ENCODE measurements at places on chromosomes 1 and 21.

DNA sequence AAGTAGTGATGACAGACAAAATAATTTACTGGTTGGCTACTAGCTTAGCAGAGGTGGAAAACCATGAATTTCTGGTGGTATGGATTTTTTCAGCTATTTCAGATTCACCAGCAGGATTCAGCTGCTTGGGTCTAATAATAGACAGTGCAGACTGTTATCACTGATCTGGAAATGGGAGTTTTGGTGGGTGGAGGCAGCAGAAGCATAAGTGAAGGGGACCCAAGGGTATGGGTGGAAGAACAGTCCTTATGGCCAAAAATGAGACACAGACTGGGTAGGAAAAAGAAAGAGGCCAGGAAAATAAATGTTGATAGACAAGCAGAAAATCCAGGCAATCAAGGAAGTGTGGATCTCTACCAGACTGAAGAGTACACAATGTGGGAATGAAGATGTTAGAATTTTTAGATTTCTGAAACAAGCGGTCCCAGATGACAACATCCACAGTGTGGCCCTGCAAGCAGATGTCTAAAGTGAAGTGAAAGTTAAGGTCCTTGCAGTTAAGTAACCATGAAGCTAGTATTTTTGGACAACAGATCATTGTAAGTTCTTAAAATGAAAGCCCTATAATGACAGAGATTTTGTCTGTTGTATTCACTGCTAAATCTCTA, 24.7 kb downstream of the LYST start:
- DNase-seq, result no peak

GRCh38 chr1:201317551-201317950, 34.2 kb downstream of the PKP1 start:
- no peak for DNase-seq

- peak; percentile 43 for DNase-seq
These were observed 95.3 kb downstream of the HIVEP3 start for GRCh38 chr1:41823471-41823870.

DNA sequence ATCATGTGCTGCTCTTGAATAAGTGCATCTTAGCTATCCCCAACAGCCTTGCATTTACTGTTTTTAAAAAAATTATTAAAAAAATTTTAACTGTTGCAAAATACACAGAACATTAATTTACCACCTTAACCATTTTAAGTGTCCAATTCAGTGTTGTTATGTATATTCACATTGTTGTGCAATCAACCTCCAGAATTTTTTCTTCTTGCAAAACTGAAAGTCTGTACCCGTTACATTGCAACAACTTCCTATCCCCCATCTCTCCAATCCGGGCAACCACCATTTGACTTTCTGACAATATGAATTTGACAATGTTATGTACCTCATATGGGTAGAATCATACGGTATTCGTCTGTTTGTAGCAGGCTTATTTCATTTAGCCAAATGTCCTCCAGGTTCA, 83.1 kb downstream of the FMN2 start:
- no peak for DNase-seq

DNA sequence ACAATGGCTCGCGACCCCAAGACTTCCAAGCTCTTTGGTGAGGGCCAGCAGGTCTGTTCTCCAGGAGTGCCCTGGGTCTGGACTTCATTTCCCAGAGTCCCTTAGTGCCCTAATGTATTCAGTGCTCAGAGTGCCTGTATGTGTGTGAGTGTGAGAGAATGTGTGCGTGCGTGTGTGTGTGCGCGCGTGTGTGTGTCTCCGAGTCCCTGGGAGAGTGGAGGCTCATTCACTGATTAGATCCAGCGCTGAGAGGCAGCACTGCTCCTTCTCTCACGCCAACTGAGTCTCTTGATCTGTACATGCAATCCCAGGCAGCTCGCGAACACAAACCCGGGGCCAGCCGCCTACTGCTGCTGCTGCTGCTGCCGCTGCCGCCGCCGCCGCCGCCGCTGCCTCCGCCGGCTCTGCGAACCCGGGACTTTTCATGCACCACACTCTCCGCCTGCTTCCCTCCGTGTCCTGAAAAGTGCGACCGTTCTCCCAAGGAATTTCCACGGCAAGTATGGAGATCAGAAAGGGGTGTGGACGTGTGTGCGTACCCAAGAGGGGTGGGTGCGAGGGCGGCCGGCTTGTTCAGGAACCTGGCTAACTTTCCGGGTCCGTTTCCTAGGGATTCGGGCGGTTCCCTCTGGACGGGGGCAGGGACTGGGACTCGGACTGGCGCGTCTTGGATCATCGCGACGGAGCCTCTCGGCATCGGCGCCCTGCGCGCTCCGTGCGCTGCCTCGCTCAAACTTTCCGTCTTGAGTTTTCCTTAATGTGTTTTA, at the start of gene RNF220:
RNF220 (plus strand) TSS at position 225 of the 767 bp plus-strand sequence.
- DNase-seq, result peak; percentile 90

GRCh38 chr1:178539291-178539690, 26.4 kb downstream of the TEX35 start:
- DNase-seq, result no peak

DNA sequence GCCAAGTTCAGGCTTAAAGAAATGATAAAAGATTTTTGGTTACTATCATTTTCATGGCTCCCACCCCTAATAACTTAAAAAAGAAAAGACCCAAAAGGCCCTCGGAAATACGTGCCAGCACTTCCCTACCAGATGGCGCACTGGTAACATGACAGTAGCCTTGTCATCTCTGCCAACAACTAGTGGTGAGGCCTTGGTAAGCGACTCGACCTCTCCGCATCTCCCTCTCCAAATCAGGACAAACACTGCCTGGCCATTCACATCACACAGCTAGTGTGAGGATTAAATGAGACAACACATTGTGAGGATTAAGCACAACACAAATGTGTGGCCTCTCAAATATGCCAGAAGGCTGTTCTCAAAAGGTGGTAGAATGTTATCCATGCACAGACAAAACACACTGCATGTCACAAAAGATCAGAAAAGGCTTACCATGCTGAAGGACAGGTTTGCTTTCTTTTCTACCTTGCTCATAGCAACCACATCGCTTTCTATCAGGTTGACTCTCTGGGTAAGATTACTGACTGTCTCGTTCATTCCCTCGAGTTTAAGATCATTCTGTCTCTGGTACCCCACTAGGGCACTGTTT, 16.4 kb downstream of the TEX38 start:
- no peak for DNase-seq

DNA sequence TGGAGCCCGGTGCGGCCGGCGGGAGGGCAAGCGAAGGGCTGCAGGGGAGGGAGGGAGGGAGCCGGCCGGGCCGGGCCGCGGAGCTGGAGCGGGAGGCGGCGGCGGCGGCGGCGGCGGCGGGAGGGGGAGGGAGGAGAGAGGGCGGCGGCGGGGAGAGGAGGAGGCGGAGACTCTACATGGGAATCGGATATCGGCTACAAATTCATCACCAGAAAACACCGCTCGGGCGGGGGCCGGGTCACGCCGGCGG, at the start of gene AKT3:
AKT3 (minus strand) TSS at position 42 of the 250 bp plus-strand sequence. CDS start 7,073 bp downstream, outside the sequence.
- DNase-seq, result peak; percentile 52

DNA sequence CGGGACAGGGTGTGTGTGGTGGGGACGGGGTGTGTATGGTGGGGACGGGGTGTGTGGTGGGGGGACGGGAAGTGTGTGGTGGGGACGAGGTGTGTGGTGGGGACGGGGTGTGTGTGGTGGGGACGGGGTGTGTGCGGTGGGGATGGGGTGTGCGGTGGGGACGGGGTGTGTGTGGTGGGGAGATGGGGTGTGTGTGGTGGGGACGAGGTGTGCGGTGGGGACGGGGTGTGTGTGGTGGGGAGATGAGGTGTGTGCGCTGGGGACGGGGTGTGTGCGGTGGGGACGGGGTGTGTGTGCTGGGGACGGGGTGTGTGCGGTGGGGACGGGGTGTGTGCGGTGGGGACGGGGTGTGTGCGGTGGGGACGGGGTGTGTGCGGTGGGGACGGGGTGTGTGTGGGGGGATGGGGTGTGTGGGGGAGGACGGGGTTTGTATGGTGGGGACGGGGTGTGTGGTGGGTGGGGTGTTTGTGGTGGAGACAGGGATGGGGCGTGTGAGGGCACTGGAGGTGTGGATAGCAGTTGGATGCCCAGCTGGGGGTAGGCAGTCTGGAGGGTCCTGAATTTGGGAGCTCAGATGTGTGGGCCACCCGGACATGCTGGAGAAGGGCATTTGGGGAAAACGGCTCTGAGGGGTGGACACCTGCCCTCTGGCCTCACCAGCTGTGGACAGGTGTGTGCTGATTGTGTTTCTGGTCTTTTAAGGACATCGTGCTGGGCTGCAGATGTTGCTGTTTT, 16.9 kb downstream of the IBA57 start:
- DNase-seq, result no peak

GRCh38 chr21:32414579-32415358, 2.3 kb downstream of the EVA1C start:
- DNase-seq, result peak; percentile 59

GRCh38 chr1:229364207-229365065, 21.6 kb upstream of the CCSAP start:
- no peak for DNase-seq

DNA sequence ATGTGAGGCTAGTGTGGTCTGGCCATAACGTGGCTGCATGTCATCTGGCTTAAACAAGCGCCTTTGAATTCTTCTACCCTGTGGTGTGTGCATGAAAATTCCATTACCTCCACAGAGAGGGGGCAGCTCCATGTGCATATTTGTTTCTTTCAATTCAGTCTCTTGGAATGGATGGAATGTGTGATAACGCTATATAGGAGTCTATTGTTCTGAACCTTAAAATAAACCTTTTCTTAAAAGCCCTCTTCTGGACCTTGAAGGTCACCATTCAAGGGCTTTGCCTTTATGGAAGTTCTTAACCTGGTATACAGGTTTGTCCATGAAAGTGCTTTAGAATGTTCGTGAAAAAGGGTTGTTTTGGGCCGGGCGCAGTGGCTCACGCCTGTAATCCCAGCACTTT, 118.2 kb upstream of the ADGRL2 start:
- DNase-seq, result no peak

GRCh38 chr1:26994787-26995517, 1.5 kb downstream of the TRNP1 start:
- DNase-seq, result no peak

- no peak for DNase-seq
These were observed 306.6 kb upstream of the PRMT6 start for GRCh38 chr1:106749906-106750305.

DNA sequence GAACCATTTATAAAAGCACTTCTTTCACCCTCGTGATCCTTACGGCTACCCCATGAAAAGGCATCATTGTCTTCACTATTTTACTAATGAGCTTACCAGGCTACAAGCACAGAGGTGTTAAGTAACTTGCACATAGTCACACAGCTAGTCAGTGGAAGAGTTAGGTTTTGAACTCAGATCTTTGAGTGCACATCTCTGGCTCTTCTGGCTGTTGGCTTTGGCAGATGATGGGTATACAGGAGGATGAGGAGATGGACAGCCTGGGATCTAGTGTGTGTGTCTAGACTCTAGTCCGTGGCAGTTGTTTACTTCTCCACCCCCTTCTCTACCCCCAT, 11.6 kb downstream of the VANGL2 start:
- no peak for DNase-seq

- DNase-seq, result no peak
These were observed 100.8 kb downstream of the KCNK1 start for GRCh38 chr1:233714631-233715217.

GRCh38 chr1:31583995-31584868, 7.9 kb downstream of the TINAGL1 start:
- DNase-seq, result no peak

DNA sequence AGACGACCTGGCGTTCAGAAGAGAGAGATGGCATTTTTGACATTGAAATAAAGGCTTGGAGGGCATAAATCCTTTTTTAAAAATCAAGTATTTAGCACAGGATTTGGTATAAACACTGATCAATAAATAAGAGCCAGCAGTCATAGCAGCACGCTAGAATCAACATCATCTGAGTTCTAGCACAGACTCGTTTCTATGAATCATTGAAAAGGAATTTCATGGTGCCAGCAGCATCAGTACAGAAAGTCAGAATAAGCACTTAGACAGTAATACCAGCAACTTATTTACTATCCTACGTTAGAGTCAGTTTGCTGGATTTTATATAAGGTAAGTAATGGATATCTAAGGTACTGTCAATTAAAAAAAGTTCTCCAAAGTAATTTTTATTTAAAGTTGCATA, 119.3 kb downstream of the HLCS start:
- peak; percentile 44 for DNase-seq

GRCh38 chr1:242086093-242086492, 87.2 kb upstream of the MAP1LC3C start:
- no peak for DNase-seq

- DNase-seq, result no peak
These were observed 186.9 kb upstream of the ADGRL4 start for GRCh38 chr1:79193211-79194079.

DNA sequence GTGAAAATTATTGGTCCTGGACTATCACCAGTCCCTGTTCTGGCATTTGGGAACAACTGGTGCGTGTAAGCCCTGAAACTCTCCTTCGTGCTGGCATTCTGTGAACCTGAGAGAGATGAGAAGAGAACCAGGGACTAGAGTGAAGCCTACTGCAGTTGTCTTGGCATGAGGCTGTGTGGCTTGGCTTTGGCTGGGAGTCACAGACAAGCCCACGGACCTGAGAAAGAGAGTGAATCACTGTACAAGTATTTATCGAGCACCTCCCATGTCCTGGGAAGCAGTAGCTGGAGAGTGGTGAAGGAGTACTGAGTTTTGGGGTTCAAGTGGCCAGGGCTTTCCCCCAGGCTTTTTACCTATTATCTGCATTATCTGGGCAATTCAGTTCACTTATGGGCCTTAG, 63.3 kb downstream of the FGGY start:
- DNase-seq, result no peak

GRCh38 chr1:12384836-12385456, 155.1 kb downstream of the VPS13D start:
- no peak for DNase-seq

DNA sequence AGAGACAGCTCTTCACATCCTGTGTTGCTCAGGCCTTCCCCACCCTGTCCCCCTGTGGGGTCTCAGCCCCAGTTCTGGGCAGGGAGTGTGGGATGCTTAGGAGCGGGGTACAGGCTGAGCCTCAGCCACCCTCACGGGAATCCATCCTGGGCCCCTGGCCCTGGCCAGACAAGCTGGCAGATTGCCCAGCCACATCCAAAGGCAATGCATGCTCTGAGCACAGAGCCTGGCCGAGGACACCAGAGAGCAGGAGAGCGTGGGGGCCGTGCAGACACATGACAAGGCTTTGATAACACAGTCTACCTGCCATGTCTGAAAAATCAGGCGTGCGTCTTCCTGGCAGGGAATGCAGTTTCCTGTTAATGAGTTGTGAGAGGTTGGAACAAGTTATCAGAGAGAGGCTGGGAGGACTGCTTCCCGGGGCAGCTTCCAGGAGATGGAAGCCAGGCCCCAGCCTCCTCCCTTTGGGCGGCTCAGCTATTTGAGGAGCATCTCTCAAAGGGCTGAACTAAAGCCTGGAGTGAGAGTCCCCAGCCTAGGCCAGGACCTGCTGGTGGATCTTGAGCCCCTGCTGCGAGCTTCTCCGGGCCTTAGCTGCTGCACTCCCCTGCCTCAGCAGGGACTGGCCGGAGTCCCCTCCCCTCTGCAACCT, 72.2 kb upstream of the SELENON start:
- DNase-seq, result no peak
